Aorta (tissue), 5 donors: ENCODE measurements at places on chromosomes 7 and 10. TPM values are rescaled to one million over a fixed set of nuclear protein-coding genes. Genes with fewer than 3 reads are reported as not detected.

GRCh38 chr10:45544191-45544590 lies 128.4 kb downstream of the ZFAND4 start:
- no peak overlapping the region for H3K4me3 ChIP-seq
- no peak for DNase-seq
- H3K36me3 ChIP-seq: no peaks in the 10 kb centered on the region

GRCh38 chr7:148914208-148914777 lies 30.2 kb upstream of the EZH2 start:
- H3K27ac ChIP-seq: no peak overlapping the region
- no peak for DNase-seq
- H3K36me3 ChIP-seq: no peaks in the 10 kb centered on the region
- H3K27me3 ChIP-seq: no peaks in the 10 kb centered on the region

- H3K4me1 ChIP-seq: no peaks in the 10 kb centered on the region
- H3K27me3 ChIP-seq: no peaks in the 10 kb centered on the region
- H3K36me3 ChIP-seq: no peaks in the 10 kb centered on the region
- H3K27ac ChIP-seq: no peak overlapping the region
- DNase-seq: no peak
Measured at GRCh38 chr7:50352282-50352681, 47.8 kb downstream of the IKZF1 start.

- no peaks in the 10 kb centered on the region for H3K27me3 ChIP-seq
- no peak overlapping the region for H3K4me3 ChIP-seq
- H3K36me3 ChIP-seq: no peaks in the 10 kb centered on the region
- no peak overlapping the region for H3K27ac ChIP-seq
Measured at GRCh38 chr10:33421789-33422462, 87.5 kb upstream of the NRP1 start.

MKI67 gene
- 1.2 TPM for total RNA-seq

ARMC3 gene
- total RNA-seq: not detected

PLXDC2 gene
- total RNA-seq: 87.1 TPM

AKR1C8 gene
- total RNA-seq: 0.30 TPM
